ENCODE measurements at places on chromosomes 12 and 14.
A peak's percentile ranks its signal among the peaks of the same experiment; 100 is the strongest.

DNA sequence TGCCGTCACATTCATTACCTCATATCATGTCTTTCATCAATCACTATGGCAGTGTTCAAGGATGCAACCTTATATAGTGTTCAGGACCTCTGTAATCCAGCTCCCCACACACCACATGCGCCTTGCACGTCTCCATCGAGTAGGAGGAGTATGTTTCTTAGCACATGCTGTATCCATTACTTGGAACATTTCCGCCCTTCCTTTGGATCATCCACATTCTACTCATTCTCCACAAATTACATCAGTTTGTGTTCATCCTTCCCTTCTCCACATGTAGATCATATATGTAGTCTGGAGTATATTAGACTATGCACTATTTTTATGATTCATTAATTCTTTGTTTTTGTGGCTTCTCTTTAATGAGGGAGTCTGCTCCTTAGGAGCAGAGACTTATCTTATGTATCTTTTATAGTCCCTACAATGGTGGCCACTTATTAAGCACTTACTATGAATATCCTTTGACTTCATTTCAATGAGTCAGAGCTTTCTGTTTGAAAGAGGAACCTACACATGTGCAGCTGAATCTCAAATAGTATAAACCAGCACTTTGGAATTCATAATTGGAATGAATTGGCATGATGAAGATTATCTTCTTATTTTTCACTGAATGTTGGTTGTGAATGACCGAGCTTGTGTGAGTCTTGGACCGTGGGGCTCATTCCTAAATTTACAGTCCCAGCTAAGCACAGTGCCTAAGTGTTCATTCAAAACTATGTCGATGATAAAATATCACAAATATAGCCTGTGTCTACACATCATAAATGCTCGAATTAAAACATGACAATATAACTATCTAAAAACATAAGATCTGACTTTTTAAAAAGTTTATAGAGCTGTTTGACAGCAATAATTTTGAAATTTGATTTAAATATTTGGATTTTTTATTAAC is 30.2 kb upstream of the NPAS3 start:
- DNase-seq, result no peak

- no peak for DNase-seq
These were observed 18.9 kb downstream of the ARL6IP4 start for GRCh38 chr12:122999196-122999946.

DNA sequence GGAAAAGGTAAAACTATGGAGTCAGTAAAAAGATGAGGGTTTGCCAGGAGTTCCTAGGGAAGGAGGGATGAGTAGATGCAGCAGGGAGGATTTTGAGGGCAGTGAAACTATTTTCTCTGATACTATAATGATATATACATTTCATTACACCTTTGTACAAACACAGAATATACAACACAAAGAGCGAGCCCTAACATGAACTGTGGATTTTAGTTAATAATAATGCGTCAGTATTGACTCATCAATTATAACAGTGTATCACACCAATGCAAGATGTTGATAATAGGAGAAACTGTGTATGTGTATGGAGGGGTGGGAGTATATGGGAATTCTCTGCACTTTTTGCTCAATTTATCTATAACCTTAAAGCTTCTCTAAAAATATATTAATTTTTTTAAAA is 404.3 kb upstream of the NOVA1 start:
- no peak for DNase-seq

- DNase-seq, result no peak
These were observed 7.4 kb upstream of the ALDH1L2 start for GRCh38 chr12:105091476-105092206.

DNA sequence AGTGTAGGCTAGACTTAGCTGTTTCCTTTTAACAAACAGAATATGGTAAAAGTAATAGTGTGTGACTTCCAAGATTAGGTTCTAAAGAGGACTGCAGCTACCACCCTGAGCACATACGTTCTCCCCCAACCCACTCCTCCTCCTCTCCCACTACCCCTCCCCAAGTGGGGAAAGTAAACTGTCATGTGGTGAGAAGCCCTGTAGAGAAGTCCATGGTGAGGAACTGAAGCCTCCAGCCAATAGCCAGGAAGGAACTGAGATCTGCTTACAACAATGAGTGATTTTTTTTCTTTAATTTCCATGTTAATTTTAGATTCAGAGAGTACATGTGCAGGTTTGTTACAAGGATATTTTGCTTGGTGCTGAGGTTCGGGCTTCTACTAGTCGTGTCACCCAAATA is 57.0 kb upstream of the EGLN3 start:
- no peak for DNase-seq

GRCh38 chr14:94819531-94819930 is 49.6 kb upstream of the GSC start:
- no peak for DNase-seq

DNA sequence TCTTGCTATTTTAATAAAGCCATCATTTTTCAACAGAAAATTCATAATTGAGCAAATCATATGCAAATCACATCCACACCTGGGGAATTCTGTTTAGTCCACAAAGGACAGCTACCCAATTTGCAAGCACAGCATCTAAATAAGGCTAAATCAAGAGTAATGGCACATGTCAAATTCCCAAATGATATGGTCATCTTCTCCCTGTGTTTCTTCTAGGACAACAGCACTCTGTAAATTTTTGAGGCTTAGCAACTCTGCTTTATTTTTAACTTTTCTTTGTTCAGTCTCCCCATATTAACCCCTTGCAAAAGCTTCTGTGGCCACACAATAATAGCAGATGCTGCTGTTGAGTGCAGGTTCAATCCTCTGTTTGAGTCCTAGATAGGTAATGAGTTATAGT is 155.6 kb upstream of the DAAM1 start:
- DNase-seq, result no peak

DNA sequence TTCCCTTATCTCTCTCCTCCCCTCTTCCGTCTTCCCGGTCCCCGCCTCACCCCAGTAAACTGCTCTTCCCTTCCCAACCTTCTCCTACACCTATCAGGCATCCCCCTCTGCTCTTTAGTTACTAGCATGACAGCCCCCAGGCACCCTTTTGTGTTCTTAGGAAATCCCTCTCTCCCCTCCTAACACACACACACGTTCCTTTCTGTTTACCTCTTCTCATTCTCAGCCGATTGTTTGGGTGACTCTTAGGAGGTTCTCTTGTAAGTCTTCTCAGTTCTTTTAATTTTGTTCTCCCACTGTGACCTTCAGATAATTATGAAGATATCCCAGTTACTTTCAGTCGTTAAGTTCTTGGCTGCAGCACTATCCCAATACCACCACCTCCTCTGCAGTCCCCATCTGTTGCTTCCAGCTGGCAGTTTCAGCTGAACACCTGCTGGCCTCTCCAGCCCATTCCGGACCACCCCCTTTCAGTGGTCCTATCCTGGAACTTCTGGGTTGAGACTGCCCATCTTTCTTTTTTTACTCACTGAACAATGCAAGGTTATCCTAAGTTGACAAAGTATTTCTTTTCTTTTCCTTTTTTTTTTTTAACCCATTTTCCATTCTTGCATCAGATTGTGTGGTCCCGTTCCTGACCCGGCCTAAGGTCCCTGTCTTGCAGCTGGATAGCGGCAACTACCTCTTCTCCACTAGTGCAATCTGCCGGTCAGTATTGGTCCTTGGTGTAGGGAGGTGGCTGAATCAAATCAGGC is 711 bp downstream of the MARS1 start:
- DNase-seq, result no peak

GRCh38 chr12:95198914-95199313 is 18.4 kb downstream of the FGD6 start:
- no peak for DNase-seq

DNA sequence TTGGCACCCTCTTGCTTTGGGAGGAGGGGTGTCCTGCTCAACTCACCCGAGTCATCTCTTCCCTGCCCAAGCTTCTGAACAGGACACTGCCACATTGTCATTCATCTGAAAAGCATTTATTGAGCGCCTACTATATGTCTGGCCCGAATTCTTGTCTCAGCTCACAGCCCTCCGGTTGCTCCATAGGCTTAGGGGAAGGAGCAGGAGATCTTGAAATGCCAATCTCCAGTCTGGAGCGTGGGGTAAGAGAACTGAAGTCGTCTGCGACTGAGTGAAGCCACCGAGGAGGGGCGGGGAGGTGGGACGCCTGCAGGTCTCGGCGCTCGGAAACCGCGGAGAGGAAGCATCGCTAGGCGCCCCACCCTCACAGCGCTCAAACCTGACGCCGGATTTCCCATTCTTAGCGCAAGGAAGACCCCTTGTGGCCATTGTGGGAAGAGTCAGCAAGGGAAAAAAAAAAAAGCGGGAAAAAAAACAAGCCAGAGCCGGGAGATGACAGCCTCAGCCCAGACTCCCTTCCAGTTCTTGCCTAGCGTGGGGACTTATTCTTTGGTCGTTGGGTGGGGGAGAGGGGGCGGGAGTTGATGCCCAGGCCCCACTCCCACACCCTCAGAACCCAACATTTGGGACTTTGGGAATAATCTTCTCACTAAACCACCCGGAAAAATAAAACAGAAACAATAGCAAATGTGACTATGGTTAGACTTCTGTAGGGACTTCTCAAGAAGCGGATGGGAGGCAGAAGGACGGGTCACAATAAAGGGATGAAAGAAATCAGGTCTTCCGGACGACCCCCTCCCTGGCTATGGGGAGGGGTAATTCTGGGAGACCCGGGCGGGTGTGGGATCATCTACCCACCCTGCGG is 28.2 kb upstream of the SMUG1 start:
- peak; percentile 91 for DNase-seq

DNA sequence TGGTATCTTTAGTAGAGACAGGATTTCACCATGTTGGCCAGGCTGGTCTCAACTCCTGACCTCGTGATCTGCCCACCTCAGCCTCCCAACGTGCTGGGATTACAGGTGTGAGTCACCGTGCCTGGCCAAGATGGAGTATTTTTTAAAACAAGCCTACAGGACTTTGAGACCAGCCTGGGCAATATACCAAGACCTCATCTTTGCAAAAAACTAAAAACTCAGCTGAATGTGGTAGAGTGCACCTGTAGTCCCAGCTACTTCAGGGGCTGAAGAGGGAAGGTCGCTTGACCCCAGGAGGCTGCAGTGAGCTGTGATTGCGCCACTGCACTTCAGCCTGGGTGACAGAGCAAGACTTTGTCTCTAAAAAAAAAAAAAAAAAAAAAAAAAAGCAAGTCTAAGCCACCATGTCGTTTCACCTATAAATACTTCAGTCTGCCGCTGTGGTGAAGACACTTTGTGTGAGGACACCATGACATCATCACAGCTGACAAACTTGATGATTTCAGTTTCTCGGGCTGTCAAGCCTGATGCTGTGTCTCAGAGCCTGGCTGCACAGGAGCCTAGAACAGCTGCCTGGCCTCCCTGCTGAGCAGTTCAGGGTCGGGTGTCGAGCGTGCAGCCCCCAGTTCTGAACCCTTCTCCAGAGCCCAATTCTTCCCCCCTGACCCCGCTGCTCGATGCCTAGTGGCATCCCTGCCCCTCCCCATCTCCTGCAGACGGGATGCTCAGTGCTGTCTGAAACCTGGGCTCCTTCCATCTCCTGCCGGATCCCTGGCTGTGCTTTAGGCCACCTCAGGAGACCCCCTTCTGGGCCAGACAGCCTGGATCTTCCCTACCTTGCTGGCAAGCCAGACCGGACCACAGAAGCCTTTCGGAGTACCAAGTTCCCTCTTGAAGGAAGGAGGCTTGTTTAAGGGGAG is 119.2 kb upstream of the EVL start:
- DNase-seq, result peak; percentile 14

DNA sequence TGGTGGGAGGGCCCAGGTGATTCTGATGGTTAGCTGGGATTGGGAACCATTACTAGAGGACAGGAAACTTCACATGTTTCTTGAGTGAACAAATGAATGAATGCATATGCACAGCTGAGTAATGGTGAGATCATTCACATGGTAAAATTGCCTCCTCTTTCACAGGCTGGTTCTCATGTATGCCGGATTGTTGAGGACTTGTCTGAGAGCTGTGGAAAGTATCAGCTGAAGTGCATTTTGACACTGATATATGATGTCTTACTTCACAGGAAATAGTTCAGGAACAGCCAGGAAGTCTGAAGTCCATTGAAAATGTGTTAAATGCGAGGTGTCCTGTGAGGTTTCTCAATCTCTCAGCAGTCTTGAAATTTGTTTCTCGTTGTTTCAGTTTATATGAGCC is 77.6 kb upstream of the DACT1 start:
- DNase-seq, result peak; percentile 76

DNA sequence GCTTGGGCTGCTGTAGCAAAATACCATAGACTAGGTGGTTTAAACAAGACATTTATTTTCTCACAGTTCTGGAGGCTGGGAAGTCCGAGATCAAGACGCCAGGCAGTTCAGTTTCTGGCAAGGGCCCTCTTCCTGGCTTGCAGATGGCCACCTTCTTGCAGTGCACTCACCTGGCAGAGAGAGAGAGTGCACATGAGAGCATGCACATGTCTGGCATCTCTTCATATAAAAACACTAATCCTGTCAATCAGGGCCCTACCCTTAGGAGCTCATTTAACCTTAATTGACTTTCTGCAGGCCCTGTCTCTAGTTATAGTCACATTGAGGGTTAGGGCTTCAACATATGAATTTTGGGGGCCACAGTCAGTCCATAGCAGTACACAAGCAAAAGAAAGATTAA is 12.4 kb upstream of the EVL start:
- no peak for DNase-seq

DNA sequence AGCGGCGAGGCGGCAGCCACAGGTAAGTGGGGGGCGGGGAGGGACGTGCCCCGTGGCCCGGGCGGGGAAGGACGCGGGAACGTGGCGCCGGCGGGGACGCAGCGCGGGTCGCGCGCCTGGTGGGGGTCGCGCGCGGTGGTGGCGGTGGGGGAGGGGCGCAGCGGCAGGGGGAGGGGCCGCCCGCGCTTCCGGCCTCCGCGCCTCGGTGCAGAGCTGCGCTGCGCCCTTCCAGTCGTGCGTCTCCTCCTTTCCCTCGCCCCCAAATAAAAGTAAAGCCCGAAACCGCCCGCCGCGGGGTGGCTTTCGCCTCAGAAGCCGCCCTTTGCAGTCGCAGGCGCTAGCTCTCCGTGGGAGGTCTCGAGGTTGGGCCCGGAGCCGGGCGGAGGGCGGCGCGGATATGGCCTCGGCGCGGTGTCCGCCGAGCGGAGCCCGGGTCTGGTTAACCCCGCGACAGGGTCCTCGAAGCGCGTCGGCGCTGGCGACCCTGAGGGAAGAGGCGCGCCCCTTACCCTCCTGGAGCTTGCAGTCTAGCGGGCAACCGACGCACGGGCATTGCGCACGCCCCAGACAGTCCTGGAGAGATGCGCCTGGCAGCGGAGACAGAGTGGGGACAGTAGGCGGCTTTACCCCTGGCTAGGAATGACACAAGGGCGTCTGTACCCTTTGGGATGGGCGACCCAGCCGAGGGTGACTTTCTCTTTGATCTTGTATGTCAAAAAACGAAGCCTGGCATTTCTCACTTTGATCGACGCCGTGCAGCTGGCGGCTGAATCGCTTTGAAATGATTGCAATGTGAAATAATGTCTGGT is 589 bp downstream of the ATF1 start:
- DNase-seq, result peak; percentile 55

DNA sequence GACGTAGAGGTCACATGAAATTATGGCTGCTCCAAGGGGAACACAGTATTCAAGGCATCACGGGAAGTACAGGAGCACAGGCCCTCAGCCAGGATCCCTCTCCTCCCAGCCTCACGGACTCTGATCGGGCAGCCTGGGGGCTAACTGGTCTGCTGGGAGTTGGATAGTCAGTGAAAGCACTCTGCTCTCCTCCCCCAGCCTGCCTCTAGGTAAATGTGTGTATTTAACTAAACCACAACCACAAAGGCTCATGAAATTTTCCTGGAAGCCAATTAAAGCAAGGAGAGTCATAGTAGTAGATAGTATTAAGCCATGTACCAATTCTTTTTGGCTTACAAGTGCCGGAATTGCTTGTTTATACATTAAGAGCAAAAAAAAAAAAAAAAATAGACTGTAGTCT is 254.3 kb downstream of the MSRB3 start:
- DNase-seq, result peak; percentile 85

GRCh38 chr12:87425942-87426554 is 603.2 kb downstream of the C12orf50 start:
- peak; percentile 91 for DNase-seq

GRCh38 chr12:107736914-107737313 is 24.0 kb downstream of the PRDM4 start:
- no peak for DNase-seq
